ENCODE measurements at places on chromosomes 3 and 15. TPM values are rescaled to one million over a fixed set of nuclear protein-coding genes. Genes with fewer than 3 reads are reported as not detected.

DNA sequence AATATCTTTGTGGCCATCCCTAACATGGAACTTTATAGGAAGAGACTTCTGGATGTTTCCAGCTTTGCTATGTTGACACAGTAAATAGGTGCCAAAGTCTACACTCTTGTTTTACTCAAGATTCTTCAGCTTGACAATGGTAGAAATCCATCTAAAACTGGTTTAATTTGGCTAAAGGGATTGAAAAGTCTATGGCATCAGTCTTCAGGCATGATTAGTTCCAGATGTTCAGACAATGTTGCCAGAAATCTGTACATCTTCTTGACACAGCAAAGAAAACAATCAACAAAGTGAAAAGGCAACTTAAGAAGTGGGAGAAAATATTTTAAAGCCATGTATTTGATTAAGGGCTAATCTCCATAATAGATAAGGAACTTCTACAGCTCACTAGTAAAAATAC lies 130.5 kb downstream of the LRRC3B start:
- H3K36me3 ChIP-seq = no peaks in the 10 kb centered on the region
- H3K4me3 ChIP-seq = no peak overlapping the region
- no peaks in the 10 kb centered on the region for H3K27me3 ChIP-seq
- no peak overlapping the region for H3K27ac ChIP-seq

- H3K27me3 ChIP-seq = no peaks in the 10 kb centered on the region
- no peaks in the 10 kb centered on the region for H3K36me3 ChIP-seq
- H3K4me1 ChIP-seq = peaks cover 1% of the 10 kb centered on the region
- no peak overlapping the region for H3K4me3 ChIP-seq
Observed at GRCh38 chr3:114861666-114862065, 285.4 kb downstream of the ZBTB20 start.

DNA sequence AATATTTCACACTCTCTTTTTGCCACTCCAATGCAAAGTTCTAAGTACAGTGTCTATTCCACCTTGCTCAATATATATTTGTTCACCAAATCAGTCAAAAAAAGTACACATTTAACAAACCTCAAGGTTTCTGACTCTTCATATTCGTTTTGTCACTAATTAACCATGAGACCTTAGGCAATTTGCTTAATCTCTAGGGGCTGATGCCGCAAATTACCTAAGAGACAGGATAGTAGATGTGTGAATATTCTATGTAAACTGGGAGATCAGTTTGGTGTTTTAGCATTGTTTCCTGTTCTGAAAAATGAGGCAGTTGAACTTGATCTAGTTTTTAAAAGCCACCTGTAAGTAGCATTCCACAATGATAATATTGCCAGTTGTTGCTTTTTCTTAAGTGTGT lies 182.5 kb upstream of the KCNH8 start:
- H3K27ac ChIP-seq = no peak overlapping the region
- no peak for DNase-seq
- no peak overlapping the region for H3K4me3 ChIP-seq
- no peaks in the 10 kb centered on the region for H3K27me3 ChIP-seq

GRCh38 chr3:28669870-28670269 lies 321.2 kb upstream of the AZI2 start:
- DNase-seq = no peak
- no peak overlapping the region for H3K4me3 ChIP-seq
- H3K36me3 ChIP-seq = no peaks in the 10 kb centered on the region

- no peak overlapping the region for H3K4me3 ChIP-seq
- DNase-seq = no peak
- no peaks in the 10 kb centered on the region for H3K36me3 ChIP-seq
- H3K4me1 ChIP-seq = no peaks in the 10 kb centered on the region
- no peaks in the 10 kb centered on the region for H3K27me3 ChIP-seq
Observed at GRCh38 chr15:67242708-67243111, 11.8 kb downstream of the AAGAB start.

CDV3 gene
- 148 TPM for total RNA-seq

DNA sequence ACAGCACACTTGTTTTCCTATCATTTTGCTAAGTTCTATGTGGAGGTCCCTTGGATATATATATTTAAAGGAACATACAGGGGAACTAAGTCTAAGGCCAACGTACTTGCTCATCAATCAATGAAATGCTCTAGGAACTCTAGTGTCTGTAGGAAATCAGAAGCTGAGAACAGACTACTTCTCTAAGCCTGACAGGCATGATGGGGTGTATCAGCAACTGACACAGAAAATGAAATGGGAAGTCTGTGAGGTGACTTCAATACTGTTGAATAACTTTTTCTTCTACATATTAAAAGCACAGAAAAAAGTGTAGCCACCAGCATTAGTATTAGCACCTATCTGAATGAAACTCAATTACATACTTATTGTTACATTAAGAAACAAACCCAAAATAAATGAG lies 56.9 kb upstream of the CSPG5 start:
- DNase-seq = no peak
- H3K4me1 ChIP-seq = peaks cover 1% of the 10 kb centered on the region
- H3K4me3 ChIP-seq = no peak overlapping the region
- H3K27ac ChIP-seq = no peak overlapping the region
- H3K36me3 ChIP-seq = no peaks in the 10 kb centered on the region

TKT gene
- 176 TPM for total RNA-seq

ZDHHC3 gene
- total RNA-seq = 50.0 TPM

DNA sequence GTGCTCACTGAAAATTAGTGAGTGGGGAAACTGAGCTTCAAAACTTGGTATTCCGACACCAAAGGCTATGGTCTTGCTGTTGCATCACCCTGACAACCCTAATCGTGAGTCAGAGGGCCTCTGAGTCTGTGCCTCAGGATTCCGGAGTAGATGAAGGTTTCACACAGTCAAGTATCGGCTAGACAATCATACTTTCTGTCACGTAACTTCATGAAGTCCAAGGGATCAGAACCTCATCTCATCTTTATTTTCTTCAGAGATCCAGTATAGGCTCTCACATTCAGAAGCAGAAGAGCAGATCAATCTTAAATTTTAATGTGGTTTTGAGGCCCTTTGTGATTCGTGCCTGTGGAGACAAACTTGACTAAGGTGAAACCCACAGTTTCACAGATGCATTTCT lies 26.1 kb upstream of the NECTIN3 start:
- no peaks in the 10 kb centered on the region for H3K36me3 ChIP-seq
- no peaks in the 10 kb centered on the region for H3K4me1 ChIP-seq
- no peak overlapping the region for H3K27ac ChIP-seq
- H3K4me3 ChIP-seq = no peak overlapping the region
- H3K27me3 ChIP-seq = no peaks in the 10 kb centered on the region

DNA sequence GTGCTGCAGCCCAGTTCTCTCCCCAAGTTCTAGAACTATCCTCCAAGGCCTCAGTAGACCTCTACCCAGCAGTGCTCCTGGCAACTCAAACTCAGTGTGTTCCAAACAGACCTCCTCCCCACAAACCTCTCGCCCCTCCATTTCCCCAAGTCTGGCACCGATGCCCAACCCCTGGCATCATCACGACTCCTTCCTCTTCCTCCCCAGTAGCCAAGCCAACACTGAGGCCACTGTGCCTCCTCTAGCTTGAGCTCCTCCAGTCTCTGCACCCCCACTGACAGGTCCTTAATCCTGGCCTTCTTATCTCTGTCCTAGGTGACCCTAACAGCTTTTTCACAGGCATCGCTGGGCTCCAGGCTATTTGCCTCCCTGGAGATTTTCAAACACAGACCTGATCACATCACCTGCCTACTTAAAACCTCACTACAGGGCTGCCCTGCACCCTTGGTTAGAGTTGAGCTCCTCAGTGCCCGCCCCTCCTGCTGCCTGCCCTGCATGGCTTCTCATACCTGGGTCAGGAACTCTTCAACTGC lies 6.8 kb downstream of the ARPIN start:
- no peaks in the 10 kb centered on the region for H3K27me3 ChIP-seq
- no peak overlapping the region for H3K4me3 ChIP-seq
- no peaks in the 10 kb centered on the region for H3K4me1 ChIP-seq
- no peaks in the 10 kb centered on the region for H3K36me3 ChIP-seq

- peak; percentile 4 for DNase-seq
- H3K27me3 ChIP-seq = no peaks in the 10 kb centered on the region
- no peaks in the 10 kb centered on the region for H3K4me1 ChIP-seq
- H3K36me3 ChIP-seq = no peaks in the 10 kb centered on the region
- H3K4me3 ChIP-seq = no peak overlapping the region
- no peak overlapping the region for H3K27ac ChIP-seq
Observed at GRCh38 chr3:127718916-127719290, 46.2 kb downstream of the ABTB1 start.

DNA sequence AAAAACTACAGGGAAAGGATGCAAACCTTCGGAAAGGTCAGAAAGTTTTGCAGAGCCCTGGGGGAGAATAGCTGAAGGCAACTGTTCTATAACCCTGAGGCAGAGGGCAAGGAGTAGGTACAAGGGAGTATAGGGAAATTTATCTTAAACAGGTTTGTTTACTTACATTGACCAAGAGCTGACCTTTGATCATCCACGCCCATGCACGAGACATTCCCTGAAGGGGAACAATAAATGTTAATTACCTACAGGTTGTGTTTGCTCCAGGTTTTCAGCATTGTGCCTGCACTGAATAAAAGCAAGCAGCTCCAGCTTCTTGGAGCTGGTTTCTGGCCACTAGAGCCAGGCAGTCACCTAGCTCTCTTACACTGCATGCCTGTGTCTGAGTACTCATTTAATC lies 524.5 kb upstream of the TGFBR2 start:
- H3K36me3 ChIP-seq = no peaks in the 10 kb centered on the region
- no peak for DNase-seq
- no peaks in the 10 kb centered on the region for H3K27me3 ChIP-seq
- H3K4me3 ChIP-seq = no peak overlapping the region
- H3K27ac ChIP-seq = no peak overlapping the region

GRCh38 chr15:26166429-26166828 lies 303.3 kb upstream of the ATP10A start:
- no peak overlapping the region for H3K27ac ChIP-seq
- DNase-seq = no peak
- no peaks in the 10 kb centered on the region for H3K36me3 ChIP-seq
- H3K4me3 ChIP-seq = no peak overlapping the region
- H3K27me3 ChIP-seq = no peaks in the 10 kb centered on the region

DNA sequence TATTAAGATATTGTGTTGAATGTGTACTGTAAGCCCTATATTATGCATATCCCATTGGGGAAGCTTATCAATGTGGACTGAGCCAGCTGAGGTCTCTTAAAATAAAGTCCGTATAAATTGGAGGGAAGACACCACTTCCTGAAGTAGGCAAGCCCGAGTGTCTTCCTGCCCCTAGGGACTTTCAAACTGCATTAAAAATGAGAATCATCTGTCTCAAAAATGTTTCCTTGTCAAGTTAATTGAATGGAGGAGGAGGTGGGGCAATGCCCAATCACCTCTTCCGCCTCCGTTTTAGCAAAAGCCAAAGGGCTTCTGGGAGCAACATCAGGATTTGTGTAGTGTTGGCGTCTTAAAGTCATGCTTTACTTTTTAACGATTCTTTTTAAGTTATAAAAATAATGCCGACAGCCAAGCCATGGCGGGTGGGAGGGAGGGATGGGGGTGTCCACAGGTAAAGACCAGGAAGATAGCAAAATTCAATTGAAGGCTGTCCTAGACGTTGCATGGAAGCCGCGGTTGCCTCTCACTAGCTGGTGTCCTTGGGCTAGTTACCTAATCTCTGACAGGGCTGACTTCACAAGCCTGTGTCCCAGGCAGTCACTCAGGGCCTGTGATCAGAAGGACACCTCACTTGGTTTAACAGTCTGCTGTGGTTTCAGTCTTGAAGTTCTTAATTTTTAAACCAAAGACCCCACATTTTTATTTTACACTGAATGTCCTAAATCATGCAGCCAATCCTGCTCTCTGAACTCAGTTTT lies 524.9 kb upstream of the PROK2 start:
- no peaks in the 10 kb centered on the region for H3K27me3 ChIP-seq
- H3K4me3 ChIP-seq = no peak overlapping the region
- H3K4me1 ChIP-seq = peaks cover 5% of the 10 kb centered on the region
- no peak for DNase-seq

ANKRD34C gene
- total RNA-seq = not detected

DNA sequence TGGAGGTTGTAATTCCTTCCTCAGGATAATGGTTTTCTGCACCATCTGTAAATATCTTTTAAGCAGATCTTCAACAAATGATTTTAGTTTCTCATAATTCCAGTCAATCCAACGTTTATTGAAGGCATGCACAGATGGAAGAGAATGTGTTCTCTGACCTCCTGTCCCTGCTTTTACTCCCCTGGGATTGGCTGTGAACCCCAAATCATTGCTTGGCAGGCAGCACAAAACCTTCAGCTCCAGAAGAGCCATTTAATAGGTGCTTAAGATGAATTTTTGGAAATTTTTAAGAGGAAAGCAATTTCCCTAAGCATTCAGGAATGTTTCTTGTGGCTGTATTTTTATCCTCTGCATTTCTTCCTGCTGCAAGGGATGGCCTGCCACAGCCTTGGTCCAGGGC lies 25.5 kb upstream of the THSD4 start:
- H3K4me3 ChIP-seq = no peak overlapping the region
- DNase-seq = no peak
- no peaks in the 10 kb centered on the region for H3K4me1 ChIP-seq
- H3K36me3 ChIP-seq = no peaks in the 10 kb centered on the region

Data from ovary (tissue), 10 donors.